Cortex of kidney (tissue), 1 donor: ENCODE measurements at places on chromosomes 12 and 14.
A peak's percentile ranks its signal among the peaks of the same experiment; 100 is the strongest.

- no peak for DNase-seq
These were observed 24.8 kb downstream of the NUAK1 start for GRCh38 chr12:106113824-106114446.

DNA sequence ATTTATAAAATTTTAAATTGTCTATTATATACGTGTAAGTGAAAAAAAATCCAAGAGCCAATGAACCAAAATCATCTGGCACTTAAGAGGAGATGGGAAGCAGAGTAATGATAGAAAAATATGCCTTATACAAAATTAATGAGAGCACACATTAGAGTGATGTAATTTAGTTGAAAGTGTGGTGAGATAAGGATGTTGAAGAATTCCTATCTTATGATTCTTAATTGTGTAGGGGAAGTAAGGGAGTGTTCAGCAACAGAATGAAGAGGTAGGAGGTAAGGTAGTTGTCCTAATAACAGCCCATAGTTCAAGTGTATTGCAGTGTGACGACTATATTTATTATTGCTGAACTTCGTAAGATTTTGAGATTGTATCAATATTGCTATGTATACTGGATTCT is 843.4 kb upstream of the FLRT2 start:
- no peak for DNase-seq

DNA sequence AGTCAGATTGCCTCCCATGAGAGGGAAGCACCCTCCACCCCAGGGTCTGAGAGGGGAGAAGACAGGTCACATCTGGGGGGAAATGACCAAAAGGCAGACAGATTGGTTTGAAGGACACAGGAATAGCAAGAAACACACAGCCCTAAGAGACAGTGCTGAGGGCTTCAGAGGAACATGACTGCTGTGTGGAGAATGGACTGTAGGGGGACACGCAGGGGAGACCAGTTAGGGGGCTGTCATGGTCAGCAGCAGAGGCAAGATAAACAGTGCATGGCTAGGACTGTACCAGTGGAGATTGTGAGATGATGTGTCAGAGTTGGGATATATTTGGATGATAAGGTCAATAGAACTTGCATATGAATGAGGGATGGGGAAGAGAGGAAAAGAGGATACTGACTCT is 19.7 kb downstream of the SMUG1 start:
- no peak for DNase-seq

GRCh38 chr12:69044887-69045286 is 111.9 kb upstream of the CPM start:
- no peak for DNase-seq

GRCh38 chr14:68655911-68656316 is 137.0 kb downstream of the ZFP36L1 start:
- DNase-seq = no peak

GRCh38 chr14:37466003-37466622 is 128.9 kb downstream of the FOXA1 start:
- DNase-seq = no peak

- DNase-seq = no peak
These were observed 1.2 kb upstream of the GAPDH start for GRCh38 chr12:6532927-6533652.

DNA sequence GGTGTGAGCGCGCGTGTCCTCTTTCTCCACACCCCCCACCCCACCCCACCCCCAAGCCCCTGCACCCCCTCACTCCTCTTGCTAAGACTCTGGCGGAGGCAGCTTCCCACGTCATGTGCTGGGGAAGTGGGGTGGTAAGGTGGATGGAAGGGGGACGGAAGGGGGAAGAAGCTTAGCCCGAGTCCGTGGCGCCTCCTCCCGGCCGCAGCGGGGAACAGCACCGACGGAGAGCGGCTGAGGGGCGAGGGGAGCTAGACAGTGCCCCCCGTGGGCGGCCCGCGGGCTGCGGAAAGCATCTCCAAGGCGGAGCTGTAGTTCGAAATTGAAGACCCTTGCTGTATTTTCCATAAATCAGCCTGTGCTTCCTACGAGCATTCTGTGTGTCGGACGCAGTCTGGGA is 588 bp upstream of the GRIN2B start:
- DNase-seq = no peak

- DNase-seq = no peak
These were observed 107.1 kb downstream of the LRRK2 start for GRCh38 chr12:40331886-40332285.

GRCh38 chr14:86035882-86036281 is 505.9 kb downstream of the FLRT2 start:
- DNase-seq = no peak

GRCh38 chr12:111010916-111011657 is 90.7 kb upstream of the MYL2 start:
- no peak for DNase-seq

GRCh38 chr14:102554821-102555819 is 37.3 kb upstream of the RCOR1 start:
- DNase-seq = no peak

GRCh38 chr14:95651821-95652583 is 34.2 kb upstream of the TCL1B start:
- DNase-seq = no peak

GRCh38 chr12:59977779-59978178 is 381.9 kb downstream of the SLC16A7 start:
- DNase-seq = no peak

- DNase-seq = no peak
These were observed 11.0 kb downstream of the GRIP1 start for GRCh38 chr12:66667906-66668305.

DNA sequence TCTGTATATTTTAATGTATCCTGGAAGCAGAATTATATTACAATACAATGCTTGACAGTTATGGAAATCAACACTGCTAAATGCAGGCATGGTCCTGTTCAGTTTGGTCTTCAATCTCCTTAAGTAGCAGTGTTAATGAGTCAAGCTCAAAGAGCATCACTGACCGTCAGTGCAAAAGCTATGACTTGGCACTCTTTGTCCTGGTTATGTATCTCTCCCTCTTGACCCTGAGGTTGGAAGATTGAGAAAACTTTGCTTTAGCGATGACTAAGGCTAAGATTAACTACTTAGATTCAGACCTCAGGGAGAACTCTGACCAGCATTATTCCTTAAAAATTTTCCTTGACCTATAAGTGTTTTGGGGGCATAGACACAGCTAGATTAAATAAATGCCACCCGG is 10.9 kb downstream of the CLEC7A start:
- no peak for DNase-seq

GRCh38 chr12:108599948-108600701 is 2.2 kb upstream of the TMEM119 start:
- DNase-seq = no peak

DNA sequence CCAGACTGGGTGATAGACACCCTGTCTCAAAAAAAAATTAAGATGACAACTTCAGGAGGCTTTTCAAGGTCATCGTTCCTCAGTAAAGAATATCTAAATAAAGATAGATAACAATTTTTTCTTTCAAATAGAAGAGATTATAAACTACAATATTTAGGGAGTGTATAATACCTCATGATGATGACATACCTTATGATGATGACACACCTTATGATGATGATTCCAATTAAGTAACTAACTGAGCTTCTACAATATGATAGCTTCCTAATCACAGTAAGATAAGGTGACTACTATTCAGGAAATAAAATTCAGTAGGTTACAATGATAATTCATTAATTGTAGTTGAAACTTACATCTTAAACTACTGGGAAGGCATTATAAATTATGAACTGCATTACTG is 40.4 kb downstream of the KITLG start:
- no peak for DNase-seq

DNA sequence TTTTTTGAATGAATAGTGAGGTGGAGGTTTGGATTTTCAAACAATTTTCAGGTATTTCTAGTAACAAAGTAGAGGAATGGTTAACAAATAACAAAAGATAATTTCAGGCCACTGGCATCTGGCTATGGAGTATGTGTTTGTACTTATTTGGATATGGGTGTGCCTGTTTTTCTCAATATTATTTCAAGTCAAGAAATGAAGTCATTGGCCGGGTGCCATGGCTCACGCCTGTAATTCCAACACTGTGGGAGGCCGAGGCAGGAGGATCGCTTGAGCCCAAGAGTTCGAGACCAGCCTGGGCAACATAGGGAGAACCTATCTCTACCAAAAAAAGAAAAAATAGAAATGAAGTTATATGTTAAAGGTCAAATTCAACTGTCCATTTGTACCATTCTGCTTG is 13.9 kb downstream of the SLC35E3 start:
- DNase-seq = no peak

DNA sequence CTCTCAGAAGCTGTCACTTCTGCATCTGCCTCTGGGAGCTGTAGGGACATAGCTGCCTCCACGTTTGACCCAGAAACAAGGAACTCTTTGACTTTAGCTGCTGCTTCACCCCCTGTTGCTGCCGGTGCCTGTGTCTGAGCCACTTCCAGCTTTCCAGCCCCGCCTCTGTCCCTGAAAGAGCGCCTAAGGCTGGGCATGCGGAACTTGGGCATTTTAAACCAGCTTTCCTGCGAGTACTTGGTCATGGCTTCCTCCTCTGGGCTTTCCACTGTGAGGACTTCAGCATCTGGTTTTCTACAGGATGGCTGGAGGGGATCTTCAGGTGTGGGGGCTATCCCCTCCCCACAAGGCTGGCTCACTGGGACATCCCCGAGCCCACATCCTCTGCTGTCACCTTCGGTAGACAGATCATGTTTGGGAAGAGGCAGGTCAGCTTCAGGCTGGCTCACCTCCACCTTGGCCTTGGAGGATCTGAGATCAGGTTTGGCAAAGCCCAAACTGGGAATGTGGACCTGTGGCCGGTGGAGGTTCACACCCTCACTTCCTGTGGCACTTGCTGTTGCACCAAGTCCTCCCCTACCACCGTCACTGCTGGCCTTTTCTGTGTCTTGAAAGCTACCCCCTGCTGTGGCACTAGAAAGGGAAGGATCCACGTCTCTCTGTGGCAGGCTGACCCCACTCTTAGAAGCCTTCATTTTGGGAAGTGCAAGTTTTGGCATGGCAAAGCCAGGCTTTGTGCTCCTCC is 15.2 kb downstream of the PLD4 start:
- no peak for DNase-seq

- no peak for DNase-seq
These were observed 15.2 kb downstream of the MDGA2 start for GRCh38 chr14:47660158-47660557.

DNA sequence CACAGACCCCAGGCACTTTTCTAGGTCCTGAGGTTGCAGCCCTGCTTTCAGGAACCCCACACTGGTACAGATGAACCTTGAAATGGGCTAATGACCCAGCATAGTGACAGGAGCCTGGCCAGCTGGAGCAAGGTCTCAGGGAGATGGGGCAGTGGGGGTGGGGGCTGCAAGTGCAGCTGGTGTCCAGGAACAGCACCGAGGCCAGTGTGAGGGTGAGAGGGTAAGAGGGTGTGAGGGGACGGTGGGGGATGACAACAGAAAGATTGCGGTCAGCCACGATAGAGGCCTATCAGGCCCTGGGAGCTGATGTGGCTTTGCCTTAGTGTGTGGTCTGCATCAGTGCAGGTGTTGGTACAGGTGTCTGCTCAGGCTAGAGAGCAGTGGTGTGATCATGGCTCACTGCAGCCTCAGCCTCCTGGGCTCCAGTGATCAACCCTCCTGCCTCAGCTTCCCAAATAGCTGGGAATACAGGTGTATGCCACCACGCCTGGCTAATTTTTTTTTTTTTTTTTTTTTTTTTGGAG is 59.7 kb downstream of the EP400 start:
- no peak for DNase-seq

DNA sequence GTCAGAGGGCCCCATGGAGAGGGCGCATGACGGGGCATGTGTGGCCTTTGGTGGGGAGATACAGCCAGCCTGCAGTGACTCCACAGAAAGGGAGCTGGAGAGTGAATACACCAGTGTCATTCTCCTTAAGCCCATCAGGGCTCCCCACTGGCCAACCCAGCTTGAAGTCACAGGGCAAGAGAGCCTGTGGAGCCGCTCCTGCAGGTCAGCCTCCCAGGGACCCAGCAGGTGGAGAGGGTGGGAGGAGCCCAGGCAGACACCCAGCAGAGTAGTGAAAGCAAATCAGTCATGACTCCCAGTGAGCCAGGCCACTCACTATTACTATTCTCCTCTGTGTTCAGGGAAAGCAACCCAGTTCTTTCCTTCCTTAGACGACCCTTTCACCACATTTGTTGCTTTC is 110.0 kb upstream of the CPM start:
- DNase-seq = no peak

- DNase-seq = no peak
These were observed 16.3 kb upstream of the IRF2BPL start for GRCh38 chr14:77044783-77045237.

- peak; percentile 59 for DNase-seq
These were observed 838 bp upstream of the ERBB3 start for GRCh38 chr12:56078931-56079722.

DNA sequence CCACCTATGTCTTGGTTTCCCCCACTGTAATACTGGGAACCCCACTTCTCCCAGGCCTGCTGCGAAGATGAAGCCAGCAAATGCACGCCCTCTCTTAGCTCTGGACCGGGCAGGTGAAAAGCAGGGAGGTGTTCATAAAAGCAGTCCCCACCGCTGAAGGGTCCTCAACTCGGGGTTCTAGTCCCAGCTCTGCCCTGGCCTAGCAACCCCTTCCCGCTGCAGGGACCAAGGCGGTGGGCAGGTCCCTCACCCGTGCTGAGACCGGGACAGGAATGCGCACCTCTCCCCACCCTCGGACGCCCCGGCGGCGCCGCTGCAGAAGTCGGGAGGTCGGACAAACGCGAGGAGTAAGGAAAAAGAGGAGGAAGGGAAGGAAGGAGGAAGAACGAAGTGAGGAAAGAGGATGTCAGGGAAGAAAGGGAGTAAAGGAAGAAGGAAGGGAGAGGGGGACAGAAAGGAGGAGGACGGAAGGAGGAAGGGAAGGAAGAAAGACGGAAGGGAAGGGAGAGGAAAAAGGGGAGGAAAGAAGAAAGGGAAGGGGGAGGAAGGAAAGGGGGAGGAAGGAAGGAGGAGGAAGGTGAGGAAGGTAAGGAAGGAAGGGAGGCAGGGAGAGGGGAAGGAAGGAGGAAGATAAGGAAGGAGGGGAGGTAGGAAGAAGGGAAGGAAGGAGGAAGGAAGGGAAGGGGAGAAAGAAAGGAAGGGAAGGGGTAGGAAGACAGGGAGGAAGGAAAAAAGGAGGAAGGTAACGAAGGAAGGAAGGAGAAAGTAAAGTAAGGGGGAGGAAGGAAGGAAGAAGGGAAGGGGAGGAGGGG is 701 bp downstream of the SPRING1 start:
- DNase-seq = no peak

- DNase-seq = no peak
These were observed 486.2 kb downstream of the DIO2 start for GRCh38 chr14:79724934-79725717.

GRCh38 chr12:122860040-122860853 is 25.0 kb downstream of the HIP1R start:
- no peak for DNase-seq

GRCh38 chr14:71532790-71533189 is 399.4 kb upstream of the RGS6 start:
- DNase-seq = no peak

GRCh38 chr12:28963554-28963953 is 185.5 kb upstream of the FAR2 start:
- DNase-seq = no peak

DNA sequence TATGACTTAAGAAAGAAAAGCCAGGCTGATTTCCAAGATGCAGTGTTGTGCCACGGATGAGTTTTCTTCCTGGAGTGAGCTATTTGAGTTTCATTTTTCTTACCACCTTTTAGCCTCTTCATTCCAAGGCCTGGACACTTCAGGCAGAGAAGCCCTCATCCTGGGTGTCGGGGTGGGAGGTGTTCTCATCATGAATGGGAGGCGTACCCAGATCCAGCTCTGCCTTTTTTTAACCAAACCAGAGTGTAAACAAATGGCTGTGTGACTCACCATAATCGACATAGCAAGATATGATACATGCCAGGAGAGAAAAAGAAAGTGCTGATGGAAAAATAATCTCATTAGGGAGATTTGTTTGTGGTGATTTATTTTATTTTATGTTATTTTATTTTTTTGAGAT is 79.9 kb downstream of the ARF6 start:
- no peak for DNase-seq
